ENCODE measurements at places on chromosomes 2 and 18.

GRCh38 chr2:11757101-11757500 is 10.7 kb downstream of the LPIN1 start:
- no peak for DNase-seq

DNA sequence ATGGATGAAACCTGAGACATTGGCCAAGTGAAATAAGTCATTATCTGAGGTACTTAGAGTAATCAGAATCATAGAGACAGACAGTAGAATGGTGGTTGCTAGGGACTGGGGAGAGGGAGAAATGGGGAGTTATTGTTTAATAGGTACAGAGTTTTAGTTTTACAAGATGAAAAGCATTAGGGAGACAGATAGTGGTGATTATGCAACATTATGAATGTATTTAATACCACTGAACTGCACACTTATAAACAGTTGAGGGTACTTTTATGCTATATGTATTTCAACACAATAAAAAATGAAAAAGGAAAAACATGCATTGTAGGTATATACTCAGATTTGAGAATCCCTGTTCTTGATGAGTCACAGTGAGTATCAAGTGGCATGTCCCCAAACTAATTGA is 59.7 kb downstream of the EPC2 start:
- DNase-seq: no peak

DNA sequence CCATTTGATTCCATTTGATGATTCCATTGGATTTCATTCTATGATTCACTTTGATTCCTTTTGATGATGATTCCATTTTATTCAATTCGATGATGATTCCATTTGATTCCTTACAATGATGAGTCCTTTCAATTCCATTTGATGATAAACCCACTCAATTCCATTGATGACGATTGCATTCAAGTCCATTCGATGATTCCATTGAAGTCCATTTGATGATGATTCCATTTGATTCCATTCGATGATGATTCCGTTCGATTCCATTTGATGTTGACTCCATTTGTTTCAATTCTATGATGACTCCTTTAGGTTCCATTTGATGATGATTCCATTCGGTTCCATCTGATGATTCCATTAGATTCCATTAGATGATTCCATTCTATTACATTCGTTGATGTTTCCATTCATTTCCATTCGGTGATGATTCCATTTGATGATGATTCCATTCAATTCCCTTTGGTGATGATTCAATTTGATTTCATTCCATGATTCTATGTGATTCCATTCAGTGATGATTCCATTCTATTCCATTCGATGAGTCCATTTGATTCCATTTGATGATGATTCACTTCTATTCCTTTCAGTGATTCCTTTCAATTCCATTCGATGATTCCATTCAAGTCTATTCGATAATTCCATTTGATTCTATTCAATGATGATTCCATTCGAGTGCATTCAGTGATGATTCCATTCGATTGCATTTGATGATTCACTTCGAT is 1106.0 kb downstream of the RPIA start:
- no peak for DNase-seq

GRCh38 chr2:36678856-36679255 is 17.7 kb upstream of the VIT start:
- no peak for DNase-seq

Data from NCI-H526 treated with DMSO at 0.1 percent for 48 hours (cell line).